KG1 (cell line): ENCODE measurements at places on chromosomes 4 and X.

DNA sequence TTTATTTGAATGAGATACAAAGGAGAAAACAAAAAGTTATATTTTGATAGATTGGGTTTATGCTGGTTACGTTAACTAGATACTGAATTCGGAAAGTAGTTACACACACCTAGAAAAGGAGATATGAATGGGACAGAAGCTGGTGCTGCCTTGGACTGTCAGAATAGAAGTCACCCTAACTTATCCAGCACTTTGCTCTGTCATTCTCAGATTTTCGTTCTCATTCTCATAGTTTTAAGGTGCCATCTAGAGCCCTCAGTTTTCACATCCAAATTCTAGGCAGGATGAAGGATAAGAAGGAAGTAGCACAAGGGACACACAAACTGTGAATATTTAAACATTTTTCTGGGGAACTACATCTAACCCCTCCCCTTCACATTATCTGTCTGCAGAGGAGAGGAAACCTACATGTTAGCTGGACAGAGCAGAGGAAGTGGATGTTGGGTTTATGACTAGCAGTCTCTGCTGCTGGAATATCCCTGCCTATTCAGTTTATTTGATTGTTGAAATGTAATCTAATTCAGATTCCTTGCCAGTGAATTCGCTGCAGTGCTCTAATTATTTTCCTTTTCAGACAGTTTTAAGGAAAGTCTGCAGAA is 521.9 kb downstream of the FAT4 start:
- DNase-seq: no peak

DNA sequence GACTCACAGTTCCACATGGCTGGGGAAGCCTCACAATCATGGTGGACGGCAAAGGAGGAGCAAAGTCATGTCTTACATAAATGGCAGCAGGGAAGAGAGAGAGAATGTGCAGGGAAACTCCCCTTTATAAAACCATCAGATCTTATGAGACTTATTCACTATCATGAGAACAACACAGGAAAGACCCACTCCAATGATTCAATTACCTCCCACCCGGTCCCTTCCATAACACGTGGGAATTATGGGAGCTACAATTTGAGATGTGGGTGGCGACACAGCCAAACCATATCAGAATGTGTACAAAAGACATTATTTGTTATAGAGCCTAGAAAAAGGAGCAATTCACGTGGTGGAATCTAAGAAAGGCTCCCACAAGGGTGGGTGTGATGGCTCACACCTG is 10.8 kb upstream of the HERC6 start:
- DNase-seq: no peak

GRCh38 chr4:11402192-11402591 is 26.5 kb downstream of the HS3ST1 start:
- no peak for DNase-seq

DNA sequence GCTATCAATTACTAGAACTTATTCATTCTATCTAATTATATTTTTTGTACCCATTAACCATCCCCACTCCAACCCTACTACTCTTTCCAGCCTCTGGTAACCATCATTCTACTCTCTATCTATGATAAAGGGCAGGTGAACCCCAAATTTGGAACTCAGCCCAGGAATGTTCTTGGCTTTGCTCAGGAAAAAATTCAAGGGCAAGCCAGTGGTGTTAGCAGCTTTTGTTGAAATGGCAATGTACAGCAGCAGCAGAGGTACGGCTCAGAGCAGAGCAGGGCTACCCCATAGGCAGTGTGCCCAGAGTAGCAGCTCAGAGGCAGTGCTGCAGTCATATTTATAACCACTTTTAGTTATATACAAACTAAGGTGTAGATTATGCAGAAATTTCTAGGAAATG is 138.2 kb downstream of the RNF150 start:
- DNase-seq: no peak

DNA sequence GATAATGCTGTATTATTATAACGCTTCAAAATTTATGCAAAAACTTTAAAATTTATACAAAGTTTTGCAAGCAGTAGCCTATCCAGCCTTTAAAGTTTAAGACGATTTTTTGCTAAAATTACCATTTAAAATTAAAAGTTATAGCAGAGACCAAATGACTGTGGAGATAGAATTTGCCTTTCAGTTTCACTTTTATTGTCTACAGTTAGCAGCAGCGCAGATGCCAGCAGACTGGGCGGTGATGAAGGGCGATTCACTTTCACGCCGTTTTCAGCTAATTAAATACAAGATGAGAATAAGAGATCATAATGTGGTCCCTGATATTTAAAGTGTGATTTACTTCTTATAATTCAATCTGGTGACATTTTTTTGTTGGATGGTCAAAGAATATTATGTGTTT is 1381.5 kb upstream of the ADGRL3 start:
- peak; percentile 60 for DNase-seq

DNA sequence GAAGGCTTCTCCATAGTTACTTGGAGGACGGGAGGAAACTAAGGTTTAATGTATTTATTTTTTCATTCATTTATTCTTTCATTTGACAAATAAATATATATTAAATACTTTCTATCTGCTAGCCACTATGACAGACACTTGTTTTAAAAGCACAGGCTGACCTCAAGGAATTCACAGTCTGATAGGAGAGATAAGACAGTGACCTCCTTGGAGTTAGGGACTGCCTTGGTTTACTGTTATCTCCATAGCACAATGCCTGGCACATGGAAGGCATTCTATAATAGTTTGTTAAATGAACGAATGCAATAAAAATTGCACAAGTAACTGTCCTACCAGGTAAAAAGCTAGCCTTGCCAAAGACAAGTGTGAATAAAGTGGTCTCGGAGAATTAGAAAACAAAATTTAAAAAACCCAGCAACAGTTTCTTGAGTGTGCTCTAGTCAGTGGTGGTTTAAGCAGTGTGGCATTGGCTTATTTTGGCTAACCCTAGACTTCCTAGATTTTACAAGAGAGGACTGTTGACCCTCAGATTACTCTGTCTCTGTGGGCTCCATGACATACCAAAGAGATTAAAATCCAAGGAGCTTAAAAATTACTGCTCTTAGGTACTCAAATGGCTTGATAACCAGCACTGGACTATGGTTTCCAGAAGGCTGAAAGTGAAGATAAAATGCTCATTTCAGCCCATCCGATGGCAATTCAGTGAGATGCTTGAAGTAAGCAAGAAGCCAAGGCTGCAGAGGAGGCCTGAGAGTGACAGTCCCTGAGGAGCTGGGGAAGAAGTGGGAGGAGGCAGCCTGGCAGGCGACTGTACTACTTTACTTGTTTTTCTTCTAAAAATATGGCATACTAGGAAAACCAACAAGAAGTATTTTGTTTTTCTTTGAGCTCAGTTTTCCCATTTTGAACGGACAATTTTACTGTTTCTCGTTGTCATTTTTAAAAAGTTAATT is 9.6 kb downstream of the AFP start:
- DNase-seq: no peak

- no peak for DNase-seq
These were observed 1182.0 kb upstream of the PABPC4L start for GRCh38 chr4:135383356-135384288.
